SK-N-SH treated with all-trans-retinoic acid at 6 μM for 48 hours (cell line): ENCODE measurements at places on chromosomes 3 and 15.

- no peak for ATAC-seq
These were observed 185.6 kb downstream of the OR4M2 start for GRCh38 chr15:22265970-22266369.

DNA sequence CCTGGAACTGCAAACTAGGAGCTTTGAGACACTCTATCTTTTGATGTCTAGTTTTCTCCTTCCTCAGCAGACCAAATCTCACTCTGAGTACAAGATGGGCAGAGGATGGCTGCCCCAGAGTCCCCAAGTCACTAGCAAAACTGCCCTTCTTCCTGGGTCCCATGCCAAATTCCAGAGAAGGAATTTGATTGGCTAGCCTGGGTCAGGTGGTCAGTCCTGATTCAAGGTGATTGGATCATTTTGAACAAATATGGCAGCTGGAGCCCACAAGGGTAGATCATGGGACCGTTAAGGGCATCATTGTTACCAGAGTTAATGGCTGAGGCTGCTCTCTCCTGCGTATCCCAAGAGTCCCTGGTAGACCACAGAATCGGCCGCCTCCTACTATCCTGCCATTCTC is 21.7 kb downstream of the SLC6A1 start:
- ATAC-seq = no peak

DNA sequence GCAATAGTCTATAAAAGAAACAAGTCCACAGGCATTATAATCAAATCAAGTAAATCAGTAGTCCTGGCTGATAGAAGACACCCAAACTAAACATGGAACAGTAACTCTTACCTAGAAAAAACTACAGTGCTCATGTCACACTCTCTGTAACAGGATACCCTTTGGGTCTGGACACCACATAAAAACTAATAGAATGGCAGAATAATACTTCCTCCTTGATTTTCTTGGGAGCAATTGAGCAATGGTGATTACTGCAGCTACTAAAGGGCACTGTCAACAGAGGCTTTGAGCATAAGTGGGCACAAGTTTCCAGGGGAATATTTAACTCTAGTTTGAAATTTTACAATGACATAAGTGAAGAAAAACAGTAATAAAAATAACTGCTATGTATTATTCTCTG is 59.5 kb downstream of the GLB1 start:
- no peak for ATAC-seq

- ATAC-seq = no peak
These were observed 5.1 kb upstream of the NEDD4 start for GRCh38 chr15:55998478-55998877.

GRCh38 chr3:161203485-161204098 is 17.5 kb upstream of the NMD3 start:
- ATAC-seq = no peak
